Effector CD8-positive, alpha-beta T cell (primary cell): ENCODE measurements at places on chromosomes 5 and 9.

GRCh38 chr5:63263411-63263810 lies 684.8 kb downstream of the LRRC70 start:
- no peak for DNase-seq

DNA sequence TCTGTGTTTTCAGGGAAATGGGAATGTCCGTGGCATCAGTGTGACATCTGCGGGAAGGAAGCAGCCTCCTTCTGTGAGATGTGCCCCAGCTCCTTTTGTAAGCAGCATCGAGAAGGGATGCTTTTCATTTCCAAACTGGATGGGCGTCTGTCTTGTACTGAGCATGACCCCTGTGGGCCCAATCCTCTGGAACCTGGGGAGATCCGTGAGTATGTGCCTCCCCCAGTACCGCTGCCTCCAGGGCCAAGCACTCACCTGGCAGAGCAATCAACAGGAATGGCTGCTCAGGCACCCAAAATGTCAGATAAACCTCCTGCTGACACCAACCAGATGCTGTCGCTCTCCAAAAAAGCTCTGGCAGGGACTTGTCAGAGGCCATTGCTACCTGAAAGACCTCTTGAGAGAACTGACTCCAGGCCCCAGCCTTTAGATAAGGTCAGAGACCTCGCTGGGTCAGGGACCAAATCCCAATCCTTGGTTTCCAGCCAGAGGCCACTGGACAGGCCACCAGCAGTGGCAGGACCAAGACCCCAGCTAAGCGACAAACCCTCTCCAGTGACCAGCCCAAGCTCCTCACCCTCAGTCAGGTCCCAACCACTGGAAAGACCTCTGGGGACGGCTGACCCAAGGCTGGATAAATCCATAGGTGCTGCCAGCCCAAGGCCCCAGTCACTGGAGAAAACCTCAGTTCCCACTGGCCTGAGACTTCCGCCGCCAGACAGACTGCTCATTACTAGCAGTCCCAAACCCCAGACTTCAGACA lies 9.5 kb downstream of the RAB24 start:
- DNase-seq = no peak

GRCh38 chr5:76690704-76691466 lies 25.0 kb upstream of the F2R start:
- no peak for DNase-seq

GRCh38 chr5:139998837-139999236 lies 44.3 kb downstream of the NRG2 start:
- DNase-seq = no peak

DNA sequence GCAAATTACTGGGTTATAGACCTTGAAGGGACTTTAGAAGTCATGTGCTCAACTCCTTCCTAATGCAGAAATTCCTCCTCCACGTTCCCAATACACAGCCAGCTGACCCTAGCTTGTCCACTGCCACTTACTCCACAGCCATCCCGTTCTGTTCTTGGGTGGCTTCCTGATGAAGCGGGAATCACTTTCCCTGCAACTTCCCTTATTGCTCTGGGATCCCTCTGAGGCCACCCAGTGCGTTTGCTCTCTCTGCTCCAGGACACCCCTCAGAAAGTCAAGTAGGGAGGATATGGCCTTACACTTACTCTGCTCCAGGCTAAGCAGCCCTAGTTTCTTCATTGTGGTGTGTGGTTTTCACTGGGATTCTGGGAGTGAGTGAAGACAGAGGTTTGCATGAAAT lies 55.5 kb downstream of the GALNT12 start:
- no peak for DNase-seq

GRCh38 chr9:29974197-29974596 lies 2400.9 kb upstream of the C9orf72 start:
- DNase-seq = no peak

GRCh38 chr9:126327006-126327713 lies 531 bp downstream of the MVB12B start:
- peak; percentile 9 for DNase-seq

GRCh38 chr9:5111696-5112095 lies 73.7 kb downstream of the INSL6 start:
- DNase-seq = no peak

- DNase-seq = no peak
Observed at GRCh38 chr5:34057118-34057517, 14.1 kb upstream of the C1QTNF3 start.

DNA sequence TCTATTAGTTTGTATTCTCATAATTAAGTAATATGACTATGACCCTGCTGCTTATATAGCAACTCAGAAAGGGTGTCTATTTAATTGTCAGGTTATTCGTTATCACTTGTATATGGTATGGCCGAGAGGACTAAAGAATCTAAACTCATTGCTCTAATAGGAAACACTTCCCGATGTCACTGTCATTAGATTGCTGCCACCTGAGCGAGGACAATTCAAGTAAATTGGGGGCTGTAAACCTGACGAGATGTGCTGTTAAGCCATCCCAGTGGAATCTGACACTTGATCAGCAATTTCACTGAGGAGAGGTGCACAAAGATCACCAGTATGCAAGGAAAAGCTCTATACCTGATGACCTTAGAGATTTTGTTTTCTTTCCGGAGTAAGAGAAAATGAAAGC lies 1319.3 kb downstream of the MAT2B start:
- DNase-seq = no peak

DNA sequence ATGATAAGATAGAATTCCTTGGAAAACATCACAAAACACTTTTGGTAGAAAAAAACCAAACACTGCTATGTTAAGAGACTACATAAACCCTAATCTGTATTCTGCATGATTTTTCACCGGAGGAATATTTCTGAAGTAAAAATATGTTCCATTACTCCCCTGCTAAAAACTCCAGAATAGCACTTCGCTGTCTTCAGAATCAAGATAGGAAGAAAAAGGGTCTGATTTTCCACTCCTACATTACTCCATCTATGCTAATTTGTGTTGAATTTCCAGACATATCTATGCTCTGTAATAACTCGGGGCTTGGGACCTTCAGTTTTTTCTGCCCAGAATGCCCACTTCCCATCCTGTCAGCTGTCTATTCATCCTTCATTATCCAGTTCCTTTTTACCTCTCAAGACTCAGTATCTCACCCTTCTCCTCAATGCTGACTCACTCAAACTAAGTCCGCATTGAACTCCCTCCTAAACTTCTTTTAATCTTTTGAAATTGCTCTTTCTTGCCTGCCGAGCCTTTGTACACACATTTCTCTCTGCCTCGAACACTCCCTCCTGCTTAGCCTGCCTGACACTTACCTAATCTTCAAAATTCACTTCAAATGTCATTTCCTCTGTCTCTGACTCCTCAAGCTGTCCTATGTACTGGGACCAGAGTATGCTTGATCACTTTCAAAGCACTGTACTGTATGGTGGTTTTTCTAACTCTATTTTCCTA lies 171.0 kb downstream of the ARRDC3 start:
- DNase-seq = no peak

DNA sequence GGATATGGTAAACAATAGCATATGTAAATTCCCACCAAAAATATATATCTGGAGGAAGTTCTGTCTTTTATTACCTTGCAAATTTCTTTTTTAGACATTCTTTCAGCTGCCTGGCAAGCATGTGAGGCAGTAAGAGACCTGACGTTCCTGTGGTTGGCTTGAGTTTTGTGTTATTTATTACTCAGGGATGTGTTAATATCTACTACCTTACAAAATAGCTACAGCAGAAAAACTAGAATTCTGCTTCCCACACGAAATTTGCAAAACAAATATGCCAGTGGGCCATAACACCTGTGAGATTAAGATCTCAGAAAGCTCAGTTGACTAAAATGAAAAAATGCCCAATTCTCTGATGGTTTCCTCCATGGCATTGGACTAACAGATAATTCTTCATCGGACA lies 274.2 kb downstream of the TMEM167A start:
- DNase-seq = no peak

DNA sequence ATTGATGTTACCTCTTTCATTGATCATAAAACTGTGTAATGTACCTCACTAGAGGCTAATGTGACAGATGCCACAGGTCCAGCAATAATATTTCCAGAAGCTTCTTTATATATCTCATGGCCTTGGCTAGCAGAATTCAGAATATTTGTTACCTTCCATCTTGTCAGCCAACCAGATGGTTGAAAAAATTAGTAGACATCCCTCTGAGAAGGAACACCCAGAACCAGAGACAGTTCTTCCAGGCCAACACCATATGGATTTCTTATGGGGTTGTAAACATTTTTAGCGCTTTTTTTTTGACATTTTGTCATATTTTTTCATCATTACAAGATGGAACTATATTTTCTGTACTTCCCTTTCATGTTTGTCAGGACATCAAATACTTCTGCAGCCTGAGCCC lies 278.7 kb upstream of the KLF9 start:
- no peak for DNase-seq

DNA sequence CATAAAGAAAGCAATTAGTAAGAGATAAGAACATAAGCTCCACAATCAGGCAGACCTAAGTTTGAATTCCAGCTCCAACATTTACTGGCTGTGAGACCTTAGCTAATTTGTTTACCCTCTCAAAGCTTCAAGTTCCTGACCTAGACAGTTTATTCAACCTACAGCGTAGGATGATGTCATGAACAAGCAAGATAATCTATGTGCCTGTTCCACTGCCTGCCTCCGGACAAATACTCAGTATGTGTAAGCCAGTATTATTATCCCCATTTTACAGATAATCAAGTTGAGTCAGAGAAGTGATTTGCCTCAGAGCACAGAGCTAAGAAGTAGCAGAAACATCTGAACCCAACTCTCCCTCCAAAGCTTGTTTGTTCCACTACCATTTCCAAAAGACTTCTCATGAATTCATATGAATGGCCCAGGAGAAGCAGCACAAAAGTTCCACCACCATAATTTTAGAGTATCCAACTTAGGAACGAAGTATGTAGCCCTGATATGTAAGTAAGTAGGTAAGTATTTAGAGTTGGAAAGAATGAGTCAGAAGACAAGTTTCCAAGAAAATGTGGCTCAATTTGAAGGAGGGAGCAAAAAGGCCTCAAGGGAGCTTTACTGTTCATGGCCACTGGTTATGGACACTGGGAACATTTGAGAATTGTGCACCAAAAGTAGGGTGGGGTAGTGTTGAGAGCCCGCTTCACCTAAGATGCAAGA lies 398.2 kb downstream of the NFIB start:
- no peak for DNase-seq

DNA sequence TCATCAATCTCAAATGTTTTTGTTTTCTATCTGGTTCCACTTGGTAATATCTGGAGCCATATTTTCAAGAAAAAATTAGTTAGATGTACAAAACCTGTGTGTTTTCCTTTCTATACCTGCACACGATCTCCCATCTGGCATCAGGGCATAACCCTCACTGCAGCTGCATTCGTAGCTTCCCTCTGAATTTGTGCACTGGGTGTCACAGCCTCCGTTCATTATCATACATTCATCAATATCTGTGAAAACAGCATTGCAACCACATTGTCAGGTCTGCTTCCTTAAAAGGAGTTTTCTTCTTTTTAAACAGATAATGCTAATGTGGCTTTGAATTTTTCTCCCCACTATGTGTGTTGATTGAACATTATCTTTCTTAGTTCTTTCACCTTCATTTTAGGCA lies 202.7 kb downstream of the FBN2 start:
- DNase-seq = no peak

- DNase-seq = no peak
Observed at GRCh38 chr5:171816666-171817065, 31.0 kb downstream of the SMIM23 start.

GRCh38 chr5:33994845-33995244 lies 10.4 kb upstream of the SLC45A2 start:
- no peak for DNase-seq

- no peak for DNase-seq
Observed at GRCh38 chr9:77864211-77864889, 167.3 kb downstream of the GNAQ start.

DNA sequence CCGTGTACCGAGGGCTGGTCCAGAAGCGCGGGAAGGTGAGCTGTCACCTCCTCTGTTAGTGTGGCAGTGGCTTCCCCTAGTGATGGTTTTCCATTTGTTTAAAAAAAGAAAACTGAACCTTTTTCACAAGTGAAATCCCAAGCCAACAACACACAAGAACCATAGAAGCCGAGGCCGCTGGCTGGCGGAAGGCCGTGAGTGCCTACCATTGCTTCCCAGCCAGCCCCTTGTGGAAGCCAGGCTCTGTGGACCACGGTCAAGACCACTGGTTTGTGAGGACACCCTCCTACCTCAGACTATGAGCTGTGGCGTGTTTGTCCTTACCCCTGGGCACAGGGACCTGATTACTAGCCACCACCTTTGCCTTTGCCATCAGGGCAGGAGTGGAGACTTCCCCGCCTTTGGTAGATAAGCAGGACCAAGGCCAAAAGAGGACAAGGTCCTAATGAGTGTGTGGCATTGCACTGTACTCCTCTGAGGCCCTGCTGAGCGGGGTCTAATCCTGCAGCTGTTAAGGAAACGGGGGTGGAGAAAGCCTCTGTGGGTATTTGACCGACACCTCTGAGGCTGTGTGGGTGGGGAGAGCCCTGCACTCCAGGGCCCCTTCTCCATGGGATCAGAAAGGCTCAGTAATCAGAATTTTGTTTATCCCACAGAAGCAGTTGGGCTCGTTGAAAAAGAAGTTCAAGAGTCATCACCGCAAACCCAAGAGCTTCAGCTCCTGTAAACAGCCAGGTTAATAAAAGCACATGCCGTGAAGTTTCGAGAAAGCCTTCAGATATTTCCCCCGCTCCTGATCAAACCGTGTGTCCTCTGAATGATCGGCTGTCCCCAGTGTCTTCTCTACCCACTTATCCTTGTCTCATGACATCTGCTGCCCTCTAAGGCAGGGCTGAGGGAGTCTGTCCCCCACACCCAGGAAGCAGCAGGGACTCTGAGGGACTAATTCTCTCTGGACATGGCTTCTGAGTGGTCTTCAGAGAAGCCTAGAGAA lies 4.3 kb downstream of the SURF2 start:
- DNase-seq = no peak

GRCh38 chr5:143209881-143210395 lies 193.5 kb downstream of the NR3C1 start:
- no peak for DNase-seq

DNA sequence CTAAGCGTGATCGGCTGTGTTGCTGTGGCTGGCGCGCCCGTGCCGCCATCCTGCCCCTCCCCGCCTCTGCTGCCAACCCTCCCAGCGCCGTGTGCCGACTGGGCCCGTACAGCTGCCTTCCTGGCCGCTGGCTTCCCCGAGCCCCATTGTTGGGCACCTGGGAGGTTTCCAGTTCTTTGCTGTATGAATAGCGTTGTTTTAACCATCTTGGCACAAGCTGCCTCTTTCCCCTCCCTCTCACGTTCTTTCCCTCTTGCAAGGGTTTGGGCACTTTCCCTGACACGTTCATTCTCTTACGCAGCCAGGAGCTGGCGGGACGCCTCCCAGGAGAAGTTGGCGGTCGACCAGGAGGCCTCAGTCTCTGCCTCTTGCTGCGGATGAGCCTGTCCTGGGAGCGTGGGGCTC lies 43.1 kb upstream of the RXRA start:
- DNase-seq = no peak

- no peak for DNase-seq
Observed at GRCh38 chr5:40791715-40792139, 6.4 kb downstream of the PRKAA1 start.

GRCh38 chr5:60856066-60856465 lies 12.0 kb upstream of the ELOVL7 start:
- DNase-seq = no peak

- DNase-seq = no peak
Observed at GRCh38 chr5:150022158-150022531, 21.6 kb downstream of the HMGXB3 start.

GRCh38 chr9:134548185-134548584 lies 93.4 kb upstream of the COL5A1 start:
- no peak for DNase-seq
